ENCODE measurements at places on chromosomes 2 and 18. TPM values are rescaled to one million over a fixed set of nuclear protein-coding genes. Genes with fewer than 3 reads are reported as not detected.

The SLC23A3 gene
- 0.62 TPM for total RNA-seq

GRCh38 chr2:112733456-112733855 is 12.6 kb downstream of the NT5DC4 start:
- H3K4me1 ChIP-seq, result no peaks in the 10 kb centered on the region
- no peak for DNase-seq
- no peaks in the 10 kb centered on the region for H3K36me3 ChIP-seq
- H3K27ac ChIP-seq, result no peak overlapping the region

GRCh38 chr2:162063899-162064298 is 10.1 kb downstream of the DPP4 start:
- H3K4me3 ChIP-seq, result no peak overlapping the region
- no peak overlapping the region for H3K27ac ChIP-seq
- no peaks in the 10 kb centered on the region for H3K36me3 ChIP-seq
- H3K4me1 ChIP-seq, result no peaks in the 10 kb centered on the region
- no peak for DNase-seq

DNA sequence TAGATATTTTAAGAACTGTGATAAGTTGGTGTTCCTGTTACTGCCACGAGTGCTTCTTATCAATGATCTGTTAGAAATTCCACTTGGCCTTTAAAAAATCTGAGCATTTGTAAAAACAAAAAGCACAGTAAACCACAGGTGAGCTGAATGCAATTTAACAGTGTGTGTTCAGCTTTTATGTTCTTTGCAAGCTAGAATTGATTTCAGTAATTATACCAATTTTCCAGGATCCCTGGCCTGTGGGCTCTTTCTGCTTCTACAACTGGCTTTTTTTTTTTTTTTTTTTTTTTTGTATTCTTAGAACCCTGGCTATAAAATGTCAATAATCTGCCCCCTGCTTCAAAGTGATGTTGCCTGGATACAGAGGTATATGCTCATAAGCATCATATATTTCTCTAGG is 548.5 kb upstream of the SLC8A1 start:
- no peaks in the 10 kb centered on the region for H3K27me3 ChIP-seq
- H3K36me3 ChIP-seq, result no peaks in the 10 kb centered on the region
- H3K4me1 ChIP-seq, result no peaks in the 10 kb centered on the region
- H3K4me3 ChIP-seq, result no peak overlapping the region
- DNase-seq, result no peak
- no peak overlapping the region for H3K27ac ChIP-seq

The HAAO gene
- total RNA-seq, result 60.7 TPM

GRCh38 chr2:147631294-147631693 is 213.5 kb upstream of the ACVR2A start:
- no peak overlapping the region for H3K27ac ChIP-seq
- H3K27me3 ChIP-seq, result no peaks in the 10 kb centered on the region
- H3K4me3 ChIP-seq, result no peak overlapping the region
- H3K36me3 ChIP-seq, result no peaks in the 10 kb centered on the region
- DNase-seq, result no peak

- no peak overlapping the region for H3K27ac ChIP-seq
- H3K4me1 ChIP-seq, result no peaks in the 10 kb centered on the region
- H3K27me3 ChIP-seq, result no peaks in the 10 kb centered on the region
- no peak for DNase-seq
- no peak overlapping the region for H3K4me3 ChIP-seq
Measured at GRCh38 chr2:12769492-12770105, 52.9 kb downstream of the TRIB2 start.

GRCh38 chr2:67560771-67561456 is 163.8 kb downstream of the ETAA1 start:
- no peaks in the 10 kb centered on the region for H3K36me3 ChIP-seq
- no peaks in the 10 kb centered on the region for H3K4me1 ChIP-seq
- no peak for DNase-seq
- no peak overlapping the region for H3K4me3 ChIP-seq
- H3K27ac ChIP-seq, result no peak overlapping the region

- no peaks in the 10 kb centered on the region for H3K27me3 ChIP-seq
- no peaks in the 10 kb centered on the region for H3K36me3 ChIP-seq
- no peak for DNase-seq
- H3K4me3 ChIP-seq, result no peak overlapping the region
- no peak overlapping the region for H3K27ac ChIP-seq
Measured at GRCh38 chr2:177051278-177051677, 161.3 kb upstream of the HNRNPA3 start.

The MDH1 gene
- total RNA-seq, result 189 TPM

The GAL3ST2 gene
- total RNA-seq, result not detected

The SPP2 gene
- 54.8 TPM for total RNA-seq

GRCh38 chr18:9648431-9649163 is 34.2 kb upstream of the PPP4R1 start:
- no peaks in the 10 kb centered on the region for H3K36me3 ChIP-seq
- H3K27me3 ChIP-seq, result no peaks in the 10 kb centered on the region
- no peak for DNase-seq
- H3K4me1 ChIP-seq, result no peaks in the 10 kb centered on the region

The HADHB gene
- total RNA-seq, result 129 TPM

The SLC5A7 gene
- not detected for total RNA-seq

The UBE2F gene
- total RNA-seq, result 23.3 TPM

DNA sequence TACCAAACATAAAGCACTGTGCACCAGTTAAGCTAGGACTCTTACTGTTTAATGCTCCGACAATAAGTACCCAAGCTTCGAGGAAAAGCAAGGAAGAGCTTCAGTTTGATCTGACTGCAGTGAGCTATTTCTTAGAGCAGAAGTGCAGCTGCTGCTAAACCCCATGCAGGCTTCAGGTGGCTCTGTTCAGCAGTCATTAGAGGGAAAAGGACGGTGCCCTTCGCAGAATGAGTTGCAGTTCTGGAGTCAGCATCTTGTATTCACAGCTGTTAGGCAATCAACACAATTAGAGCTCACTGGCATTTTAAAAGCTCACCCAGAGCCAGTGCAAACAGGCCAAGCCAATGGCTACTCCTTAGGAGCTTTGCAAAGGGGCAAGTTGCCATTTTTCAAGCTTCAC is 1.5 kb upstream of the CERKL start:
- H3K36me3 ChIP-seq, result no peaks in the 10 kb centered on the region
- no peak overlapping the region for H3K27ac ChIP-seq
- no peak for DNase-seq
- no peak overlapping the region for H3K4me3 ChIP-seq

DNA sequence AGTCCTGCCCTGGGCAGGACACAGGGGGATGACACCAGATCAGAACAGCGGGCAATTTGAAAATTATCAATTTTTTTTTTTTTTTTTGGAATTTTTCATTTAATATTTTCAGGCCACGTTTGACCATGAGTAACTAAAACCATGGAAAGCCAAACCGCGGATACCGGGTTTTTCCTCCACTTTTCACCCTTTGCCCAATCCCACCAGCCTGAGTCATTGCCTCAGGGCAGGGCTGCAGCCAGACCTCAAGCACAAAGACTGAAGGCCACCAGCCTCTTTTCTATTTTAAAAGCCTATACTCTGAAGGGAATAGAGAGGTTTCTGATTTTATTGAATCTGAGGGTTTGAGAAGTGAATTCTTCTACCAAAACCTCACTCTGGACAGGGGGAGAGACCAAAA is 381.1 kb downstream of the IRS1 start:
- no peak overlapping the region for H3K27ac ChIP-seq
- H3K4me3 ChIP-seq, result no peak overlapping the region
- no peaks in the 10 kb centered on the region for H3K27me3 ChIP-seq
- DNase-seq, result no peak
- no peaks in the 10 kb centered on the region for H3K4me1 ChIP-seq

- no peak overlapping the region for H3K27ac ChIP-seq
- H3K4me3 ChIP-seq, result no peak overlapping the region
- no peak for DNase-seq
- H3K27me3 ChIP-seq, result no peaks in the 10 kb centered on the region
- no peaks in the 10 kb centered on the region for H3K36me3 ChIP-seq
Measured at GRCh38 chr2:128690431-128690830, 371.8 kb upstream of the HS6ST1 start.

The CPO gene
- total RNA-seq, result not detected

The RGPD5 gene
- total RNA-seq, result 18.1 TPM

- no peaks in the 10 kb centered on the region for H3K36me3 ChIP-seq
- H3K4me3 ChIP-seq, result no peak overlapping the region
- no peaks in the 10 kb centered on the region for H3K4me1 ChIP-seq
- no peak for DNase-seq
Measured at GRCh38 chr2:232501331-232501771, 13.7 kb upstream of the ECEL1 start.

DNA sequence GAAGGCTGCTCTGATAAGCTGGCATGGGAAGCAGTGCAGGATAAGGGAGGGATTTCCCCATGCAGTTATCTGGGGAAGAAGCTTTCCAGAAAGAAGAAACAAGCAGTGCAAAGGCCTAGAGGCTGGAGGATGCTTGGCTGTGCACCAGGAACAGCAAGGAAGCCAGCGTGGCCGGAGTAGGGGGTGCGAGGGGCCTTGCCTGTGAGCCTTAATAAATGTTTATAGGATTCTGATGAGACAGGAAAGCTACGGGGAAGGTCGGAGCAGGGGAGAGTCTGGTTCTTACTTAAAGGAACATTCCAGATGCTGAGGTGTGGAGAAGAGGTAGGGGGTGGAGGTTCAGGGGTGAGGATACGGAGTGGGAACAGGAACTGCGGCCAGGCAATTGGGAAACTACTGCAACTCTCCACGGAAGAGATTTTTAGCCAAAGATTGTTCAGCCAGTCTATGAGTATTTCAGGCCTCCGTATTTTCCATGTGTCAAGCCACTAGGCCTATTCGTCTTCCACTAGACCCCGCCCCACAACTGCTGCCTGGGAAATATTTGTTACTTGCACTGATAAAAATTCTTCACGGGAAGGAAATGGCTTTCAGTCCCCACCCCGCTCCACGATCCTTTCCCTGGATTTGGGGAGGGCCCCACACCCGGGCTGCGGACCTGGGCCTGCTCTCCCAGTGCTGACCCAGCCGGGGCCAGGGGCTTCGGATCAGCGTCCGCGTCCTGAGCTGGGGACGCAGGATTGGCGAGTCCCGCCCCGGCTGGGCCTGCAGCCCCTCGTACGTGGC is 516 bp downstream of the EIF2AK2 start:
- no peaks in the 10 kb centered on the region for H3K27me3 ChIP-seq
- no peaks in the 10 kb centered on the region for H3K36me3 ChIP-seq
- DNase-seq, result no peak
- H3K4me1 ChIP-seq, result no peaks in the 10 kb centered on the region

GRCh38 chr2:182503886-182504285 is 77.0 kb upstream of the PDE1A start:
- H3K4me3 ChIP-seq, result no peak overlapping the region
- H3K27ac ChIP-seq, result no peak overlapping the region
- H3K4me1 ChIP-seq, result no peaks in the 10 kb centered on the region
- no peaks in the 10 kb centered on the region for H3K27me3 ChIP-seq
- DNase-seq, result no peak
- H3K36me3 ChIP-seq, result no peaks in the 10 kb centered on the region

Data from right lobe of liver (tissue), 6 donors.